ENCODE measurements at places on chromosomes 16 and 17.
A peak's percentile ranks its signal among the peaks of the same experiment; 100 is the strongest.

DNA sequence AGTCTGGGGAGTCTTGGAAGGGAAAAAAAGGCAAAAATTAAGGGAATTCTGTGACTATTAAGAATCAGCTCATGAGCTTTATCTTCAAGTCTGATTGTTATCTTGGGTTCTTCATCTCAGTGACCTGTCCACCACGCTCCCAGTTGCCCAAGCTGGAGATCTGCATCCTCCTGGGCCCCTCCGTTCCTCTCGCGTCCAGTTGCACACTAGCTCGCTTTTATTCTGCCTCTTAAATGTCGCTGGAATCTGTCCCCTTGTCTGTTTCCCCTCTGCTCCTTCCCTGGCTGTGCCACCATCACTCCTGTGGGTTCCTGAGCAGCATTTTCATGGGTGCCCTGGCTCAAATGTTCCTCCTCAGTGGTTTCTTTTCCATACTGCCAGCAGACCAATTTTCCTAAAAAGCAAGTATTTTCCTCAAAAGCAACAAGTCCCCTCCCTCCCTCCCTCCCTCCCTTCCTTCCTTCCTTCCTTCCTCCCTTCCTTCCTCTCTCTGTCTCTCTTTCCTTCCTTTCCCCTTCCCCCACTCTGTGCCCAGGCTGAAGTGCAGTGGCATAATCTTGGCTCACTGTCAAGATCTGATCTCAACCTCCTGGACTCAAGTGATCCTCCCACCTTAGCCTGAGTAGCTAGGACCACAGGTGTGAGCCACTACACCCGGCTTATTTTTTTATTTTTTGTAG, 1.4 kb downstream of the ENDOV start:
- DNase-seq, result no peak

- peak; percentile 99 for DNase-seq
Measured at GRCh38 chr17:4366327-4367063, at the start of gene UBE2G1. TSS of gene UBE2G1 (minus strand) at chr17:4366675. CDS start at chr17:4366316, 359 bp downstream.

DNA sequence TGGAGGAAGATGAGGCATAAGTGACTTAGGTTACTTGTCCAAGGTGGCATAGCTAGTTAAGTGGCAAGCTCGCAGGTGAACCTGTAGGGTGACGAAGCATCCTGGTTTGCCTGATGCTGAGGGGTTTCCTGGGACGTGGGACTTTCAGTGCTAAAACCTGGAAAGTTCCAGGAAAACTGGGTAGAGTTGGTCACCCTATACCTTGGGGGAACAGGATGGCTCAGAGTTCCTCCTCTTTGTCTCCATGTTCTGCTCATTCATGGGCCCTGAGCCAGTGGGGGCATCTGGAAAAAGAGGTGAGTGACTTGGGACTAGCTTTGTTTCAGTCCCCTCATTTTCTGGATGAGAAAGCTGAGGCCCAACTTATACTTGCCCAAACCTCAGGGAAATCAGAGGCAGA, 268.0 kb upstream of the N4BP1 start:
- DNase-seq, result no peak

DNA sequence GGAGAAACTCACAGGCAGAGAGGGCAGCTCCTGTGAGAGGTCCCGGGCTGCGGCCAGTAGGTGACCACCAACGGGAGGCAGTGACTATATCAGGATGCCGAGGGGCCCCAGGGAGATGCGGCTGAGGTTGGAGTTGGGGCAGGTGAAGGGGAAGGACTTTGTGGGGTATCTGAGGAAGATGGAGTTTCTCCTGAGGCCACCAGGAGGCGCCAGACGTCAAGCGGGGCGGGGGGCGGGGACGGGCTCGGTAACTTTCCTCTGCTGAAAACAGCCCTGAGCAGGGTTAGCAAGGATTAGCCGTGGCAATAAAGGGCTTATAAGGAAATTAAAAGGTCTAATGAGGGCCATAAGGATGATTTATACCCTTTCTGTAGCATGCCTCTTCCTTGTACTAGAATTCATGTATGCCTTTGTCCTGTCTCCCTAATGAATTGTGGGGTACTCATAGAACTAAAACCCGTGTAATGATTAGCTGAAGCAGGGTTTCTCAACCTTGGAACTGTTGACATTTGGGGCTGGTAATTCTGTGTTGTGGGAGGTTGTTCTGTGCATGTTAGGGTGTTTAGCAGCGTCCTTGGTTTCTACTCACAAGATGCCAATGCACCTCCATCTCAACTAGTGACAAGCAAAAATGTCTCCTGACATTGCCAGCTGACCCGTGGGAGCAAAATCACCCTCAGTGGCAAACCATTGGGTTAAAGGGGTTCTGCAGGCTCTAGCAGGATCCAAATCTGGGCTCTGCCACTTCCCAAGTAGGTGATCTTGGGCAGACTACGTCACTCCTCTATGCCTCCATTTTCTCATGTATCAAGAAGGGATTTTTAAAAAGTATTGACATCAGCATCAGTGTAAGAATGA, 74.8 kb upstream of the GRIN2A start:
- DNase-seq, result peak; percentile 38

DNA sequence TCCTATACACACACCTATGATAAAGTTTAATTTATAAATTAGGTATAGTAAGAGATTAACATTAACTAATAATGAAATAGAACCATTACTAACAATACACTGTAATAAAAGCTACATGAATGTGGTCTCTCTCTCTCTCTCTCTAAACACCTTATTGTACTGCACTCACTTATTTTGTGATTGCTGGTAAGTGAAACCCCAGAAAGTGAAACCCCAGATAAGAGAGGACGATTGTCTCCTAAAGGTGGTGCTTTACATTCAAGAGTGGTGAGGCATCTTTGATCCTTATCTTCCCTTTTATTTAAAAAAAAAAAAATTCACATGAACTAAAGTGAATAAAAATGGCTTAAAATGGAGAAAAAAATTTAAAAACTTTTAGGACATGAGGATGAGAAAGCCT, 80.1 kb upstream of the TRAP1 start:
- DNase-seq, result no peak

DNA sequence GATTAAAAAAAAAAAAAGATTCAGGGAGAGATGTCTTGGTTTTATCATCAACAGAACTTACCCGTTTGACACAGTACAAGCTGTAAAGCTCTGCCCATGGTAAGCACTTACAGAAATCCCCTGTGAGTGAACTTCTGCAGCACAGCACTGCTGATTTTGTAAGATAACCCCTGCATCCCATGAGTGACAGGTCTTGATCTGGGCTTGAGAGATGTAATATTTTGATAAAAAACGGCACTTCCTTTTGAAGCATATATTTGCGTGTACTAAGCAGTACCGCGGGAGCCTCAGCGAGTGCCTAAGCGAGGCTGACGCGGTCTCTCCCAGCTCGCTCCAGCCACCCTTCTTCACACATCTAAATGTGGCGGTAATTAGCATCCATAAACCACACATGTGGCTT, 50.5 kb downstream of the IKZF3 start:
- DNase-seq, result no peak

- no peak for DNase-seq
Measured at GRCh38 chr16:72434159-72434558, 262.2 kb upstream of the PMFBP1 start.

GRCh38 chr17:44623070-44623725, 33.1 kb upstream of the MEIOC start:
- peak; percentile 49 for DNase-seq

DNA sequence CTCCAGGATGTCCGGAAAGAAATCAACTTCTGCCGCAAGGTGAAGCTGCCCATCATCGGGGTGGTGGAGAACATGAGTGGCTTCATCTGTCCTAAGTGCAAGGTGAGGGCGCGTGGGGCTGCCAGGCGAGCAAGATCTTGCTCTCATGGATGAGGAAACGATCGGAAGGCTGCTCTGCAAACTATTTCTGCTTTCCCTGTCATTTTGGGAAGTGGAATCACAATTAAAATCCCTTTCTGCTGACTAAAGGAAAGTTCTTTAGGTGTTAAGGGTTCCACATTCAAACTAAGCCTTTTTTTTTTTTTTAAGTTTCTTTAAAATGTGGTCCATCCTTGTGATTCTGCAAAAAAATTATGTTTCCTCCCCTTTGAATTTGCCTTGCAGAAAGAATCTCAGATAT, 17.7 kb downstream of the NUBP1 start:
- DNase-seq, result no peak

DNA sequence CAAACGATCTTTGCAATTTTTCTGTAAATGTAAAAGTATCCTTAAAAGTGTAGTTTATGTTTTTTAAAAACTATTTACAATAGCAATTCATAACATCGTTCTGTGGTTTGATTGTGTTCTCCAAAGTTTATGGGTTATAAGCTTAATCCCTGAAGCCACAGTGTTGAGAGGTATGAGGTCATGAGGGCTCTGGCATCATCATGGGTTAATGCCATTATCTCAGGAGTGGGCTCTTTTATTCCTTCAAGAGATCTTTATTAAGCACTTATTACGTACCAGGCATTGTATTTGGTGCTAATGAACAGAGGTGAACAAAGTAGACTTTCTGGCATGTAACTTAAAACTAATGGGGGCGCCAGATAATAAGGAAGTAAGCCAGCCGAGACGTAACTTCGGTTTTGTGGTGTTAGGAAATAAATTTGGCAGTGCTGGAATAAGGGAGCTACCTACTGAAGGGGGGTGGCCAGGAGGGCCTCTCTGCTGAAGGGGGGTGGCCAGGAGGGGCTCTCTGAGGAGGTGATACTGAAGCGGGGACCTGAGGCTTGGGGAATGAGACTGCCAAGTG, 158.1 kb downstream of the VPS53 start:
- no peak for DNase-seq

DNA sequence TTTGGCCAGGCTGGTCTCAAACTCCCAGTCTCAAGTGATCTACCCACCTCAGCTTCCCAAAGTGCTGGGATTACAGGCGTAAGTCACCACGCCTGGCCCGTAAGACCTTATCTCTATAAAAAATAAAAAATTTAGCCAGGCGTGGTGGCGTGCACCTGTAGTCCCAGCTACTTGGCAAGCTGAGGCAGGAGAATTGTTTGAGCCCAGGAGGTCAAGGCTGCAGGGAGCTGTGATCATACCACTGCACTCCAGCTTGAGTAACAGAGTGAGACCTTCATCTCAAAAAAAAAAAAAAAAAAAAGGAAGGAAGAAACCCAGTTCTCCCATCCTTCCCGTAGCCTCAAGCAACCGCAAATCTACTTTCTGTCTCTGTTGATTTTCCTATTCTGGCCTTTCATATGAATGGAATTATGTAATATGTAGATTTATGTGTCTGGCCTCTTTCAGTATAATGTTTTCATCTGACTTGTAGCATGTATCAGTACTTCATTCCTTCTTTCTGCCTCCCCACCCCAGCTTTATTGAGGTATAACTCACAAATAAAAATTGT, 11.2 kb downstream of the CASC3 start:
- DNase-seq, result no peak

DNA sequence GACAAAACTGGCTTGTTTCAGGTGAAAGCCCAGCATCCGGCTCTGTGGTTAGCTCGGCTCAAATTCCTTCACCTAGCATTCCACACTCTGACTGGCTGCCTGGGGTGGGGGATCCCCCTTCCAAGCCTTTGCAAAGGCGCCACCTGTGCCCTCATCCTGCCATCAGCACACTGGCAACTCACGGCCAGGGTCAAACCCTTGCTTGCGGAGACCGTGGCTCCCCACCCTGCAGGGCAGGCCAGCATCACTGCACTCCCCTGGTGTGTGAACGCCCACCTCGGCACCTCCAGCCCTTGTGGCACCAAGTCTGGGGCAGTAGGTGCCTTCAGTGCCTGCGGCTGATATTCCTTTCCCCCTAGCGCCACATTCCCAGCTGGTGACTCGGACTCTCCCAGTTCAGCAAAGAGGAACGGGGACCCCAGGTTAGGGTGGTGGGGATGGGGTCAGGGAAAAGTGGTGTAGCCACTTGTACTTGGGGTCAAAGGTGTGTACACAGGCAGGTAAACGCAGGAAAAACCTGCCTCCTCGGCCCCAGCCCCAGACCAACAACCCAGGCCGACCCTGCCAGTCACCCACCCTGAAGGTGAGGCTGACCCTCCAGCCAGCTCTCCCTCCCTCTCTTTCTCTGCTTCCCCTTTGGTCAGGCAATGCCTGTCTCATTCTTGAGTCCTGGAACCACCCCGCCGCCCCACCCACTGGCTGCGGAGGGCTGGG, 1.1 kb downstream of the FLII start:
- DNase-seq, result peak; percentile 63

DNA sequence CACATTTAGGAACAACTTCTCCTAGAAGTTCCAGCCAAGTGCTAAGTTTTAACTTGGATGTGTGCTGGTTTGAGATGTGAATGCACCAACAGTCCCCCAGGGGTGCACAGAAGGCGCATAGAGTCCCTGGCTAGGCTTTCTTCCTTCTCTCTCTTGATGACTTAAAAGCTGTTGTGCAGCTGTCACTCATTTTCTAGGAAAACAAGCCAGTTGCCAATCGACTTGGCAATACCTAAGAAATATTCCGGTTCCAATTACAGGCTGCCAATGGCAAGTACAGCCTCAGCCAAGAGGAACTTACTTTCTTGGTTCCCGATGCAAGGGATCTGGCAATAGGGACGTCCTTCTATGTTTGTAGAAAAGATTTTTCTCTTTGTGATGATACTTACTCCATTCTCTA, 266.6 kb upstream of the EEF2KMT start:
- DNase-seq, result no peak

DNA sequence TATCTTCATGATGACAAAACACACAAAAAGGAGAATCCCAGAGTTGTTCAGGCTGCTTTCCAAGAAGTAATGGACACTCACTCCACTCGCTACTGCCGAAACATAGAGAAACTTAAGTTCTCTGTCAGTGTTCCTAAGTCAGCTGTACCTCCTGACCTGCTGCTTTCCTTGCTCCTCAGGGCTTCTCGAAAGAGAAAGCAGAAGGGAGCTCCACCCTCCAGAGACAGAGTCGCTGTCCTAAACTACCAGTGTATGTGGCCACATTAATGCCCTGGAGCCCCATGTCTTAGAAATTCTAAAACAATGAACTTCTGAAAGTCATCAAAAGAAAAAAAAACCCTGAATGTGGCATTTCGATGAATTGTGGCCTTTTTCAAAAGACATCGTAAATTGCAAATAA, 390.8 kb upstream of the MON1B start:
- no peak for DNase-seq

GRCh38 chr17:82767041-82767754, 15.3 kb downstream of the TBCD start:
- peak; percentile 57 for DNase-seq

- DNase-seq, result peak; percentile 74
Measured at GRCh38 chr16:70706948-70707465, 21.2 kb upstream of the MTSS2 start.

GRCh38 chr17:36817483-36818048, 119.7 kb upstream of the LHX1 start:
- DNase-seq, result no peak

- DNase-seq, result peak; percentile 54
Measured at GRCh38 chr17:35244341-35245195, 1.7 kb downstream of the SLFN5 start.

GRCh38 chr16:46812781-46813540, 18.0 kb downstream of the C16orf87 start:
- no peak for DNase-seq

GRCh38 chr16:1818204-1818872, 8.3 kb downstream of the HAGH start:
- no peak for DNase-seq

Measured in A549 (cell line).